GF-D8 (cell line): ENCODE measurements at places on chromosomes 7 and 10.

DNA sequence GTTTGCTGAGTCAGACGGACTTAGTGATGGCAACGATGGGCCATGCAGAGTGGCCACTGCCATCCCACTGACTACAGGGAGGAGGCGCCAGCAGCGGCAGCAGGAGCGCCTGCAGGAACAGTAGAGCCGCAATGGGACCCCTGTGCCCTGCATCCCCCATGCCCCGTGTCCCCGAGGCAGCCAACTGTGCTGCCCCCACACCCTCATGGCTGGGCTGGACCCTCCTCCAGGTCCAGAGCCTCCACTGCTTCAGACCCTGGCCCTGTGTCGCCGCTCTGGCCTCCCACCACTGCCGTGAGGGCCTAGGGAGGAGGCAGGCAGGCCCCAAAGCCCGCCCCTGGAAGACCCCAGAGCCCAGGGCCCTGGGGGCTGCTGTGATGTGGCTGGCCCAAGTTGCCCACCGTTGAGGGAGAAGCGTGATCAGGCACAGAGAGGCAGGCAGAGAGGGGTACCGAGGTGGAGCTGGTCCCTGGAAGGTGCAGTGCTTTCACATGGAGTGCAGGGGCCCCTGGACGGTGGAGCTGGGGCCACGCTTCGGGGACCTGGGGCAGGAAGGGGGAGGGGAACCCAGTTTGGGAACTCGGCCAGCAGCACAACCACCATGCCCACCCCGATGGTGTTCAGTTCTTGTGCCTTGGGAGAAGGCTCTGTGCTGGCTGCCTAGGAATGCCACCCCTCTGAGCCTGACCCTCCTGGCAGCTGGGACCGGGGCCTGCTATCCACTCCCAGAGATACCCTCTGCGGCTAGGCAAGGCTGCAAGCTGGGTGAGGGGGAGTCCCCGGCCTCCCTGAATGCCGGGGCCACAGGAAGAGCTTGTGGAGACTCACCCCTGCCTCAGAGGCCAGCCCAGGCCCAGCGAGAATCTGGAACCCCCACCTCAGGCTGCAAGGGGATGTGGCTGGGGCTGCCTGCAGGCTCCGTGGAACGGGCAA is 32.6 kb downstream of the DKK1 start:
- DNase-seq, result no peak

GRCh38 chr10:16470747-16471146 is 33.9 kb downstream of the PTER start:
- no peak for DNase-seq

DNA sequence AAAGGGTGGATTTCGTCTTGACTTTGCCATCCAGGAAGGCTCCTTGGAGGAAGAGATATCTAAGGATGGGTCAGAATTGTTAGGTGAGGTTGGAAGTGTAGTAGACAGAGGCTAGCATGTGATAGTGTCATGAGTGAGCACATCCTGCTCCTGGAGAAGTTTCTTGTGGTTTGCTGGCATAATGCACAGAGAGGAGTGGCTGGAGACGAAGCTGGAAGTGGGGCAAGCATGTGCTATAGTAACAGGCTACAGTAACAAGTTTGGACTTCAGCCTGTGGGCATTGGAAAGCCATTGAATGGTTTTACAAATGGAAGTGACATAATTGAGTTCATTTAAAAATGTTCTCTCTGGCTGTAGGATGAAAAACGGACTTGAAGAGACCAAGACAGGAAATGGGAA is 175.6 kb upstream of the VWC2 start:
- DNase-seq, result no peak

DNA sequence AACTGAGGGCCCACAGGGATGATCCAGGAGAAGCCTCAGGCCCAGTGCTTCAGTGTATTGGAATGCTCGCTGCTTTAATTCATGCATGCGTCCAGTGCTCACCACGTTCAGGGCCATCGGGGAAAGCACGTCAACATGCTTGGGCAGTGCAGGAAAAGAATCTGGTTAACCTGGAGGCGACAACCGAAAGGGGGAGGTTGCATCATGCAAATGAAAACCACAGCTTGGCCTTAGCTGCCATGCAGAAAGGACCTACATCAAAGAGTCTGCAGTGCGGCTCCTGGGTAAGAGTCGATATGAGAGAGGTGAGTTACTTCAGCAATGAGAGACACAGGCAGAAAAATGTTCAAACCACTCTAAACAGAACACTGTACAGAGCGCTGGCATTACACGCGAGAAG is 440.1 kb downstream of the KCNMA1 start:
- DNase-seq, result no peak

GRCh38 chr10:127413326-127413725 is 135.8 kb upstream of the NPS start:
- DNase-seq, result no peak
